Stimulated activated CD8-positive, alpha-beta memory T cell treated with anti-CD3 and anti-CD28 coated beads, Interleukin-15, amount 100 ng/mL, for 24 hours (primary cell): ENCODE measurements at places on chromosomes 13 and 19.

DNA sequence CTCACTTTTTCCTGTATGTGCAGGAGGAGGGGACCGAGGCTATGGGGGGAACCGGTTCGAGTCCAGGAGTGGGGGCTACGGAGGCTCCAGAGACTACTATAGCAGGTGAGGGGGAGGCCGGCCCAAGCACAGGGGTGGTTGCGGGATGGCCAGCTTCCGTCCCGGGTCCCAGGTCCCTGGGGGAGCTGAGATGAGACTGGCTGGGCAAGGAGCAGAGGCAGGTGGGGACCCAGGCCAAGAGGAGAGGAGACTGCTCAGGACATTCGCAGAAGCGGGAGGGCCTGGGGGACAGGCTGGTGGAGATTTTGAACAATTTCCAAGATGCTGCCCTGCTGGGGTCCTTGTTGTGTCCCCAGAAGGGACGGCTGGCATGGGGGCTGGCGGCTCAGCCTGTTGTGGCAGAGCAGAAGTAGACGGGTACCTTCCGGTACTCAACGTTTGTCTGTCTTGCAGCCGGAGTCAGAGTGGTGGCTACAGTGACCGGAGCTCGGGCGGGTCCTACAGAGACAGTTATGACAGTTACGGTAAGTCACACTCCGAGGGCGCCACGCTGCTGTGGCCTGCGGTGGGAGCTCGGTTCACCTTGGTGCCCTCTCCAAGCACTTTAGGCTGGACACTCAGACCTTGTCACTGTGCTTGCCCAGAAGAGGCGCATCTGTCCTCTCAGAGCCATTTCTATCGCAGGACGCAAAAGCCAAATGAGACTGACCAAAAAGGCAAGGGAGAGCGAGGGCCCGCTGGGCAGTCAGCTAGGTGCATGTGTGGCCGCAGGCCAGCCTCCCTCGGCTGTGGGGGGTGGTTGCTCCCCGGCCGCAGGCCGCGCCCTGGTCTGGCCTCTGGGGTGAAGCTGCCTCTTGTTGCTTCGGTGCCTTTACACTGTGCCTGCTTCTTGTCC is 2.6 kb downstream of the CIRBP start:
- no peak for DNase-seq

DNA sequence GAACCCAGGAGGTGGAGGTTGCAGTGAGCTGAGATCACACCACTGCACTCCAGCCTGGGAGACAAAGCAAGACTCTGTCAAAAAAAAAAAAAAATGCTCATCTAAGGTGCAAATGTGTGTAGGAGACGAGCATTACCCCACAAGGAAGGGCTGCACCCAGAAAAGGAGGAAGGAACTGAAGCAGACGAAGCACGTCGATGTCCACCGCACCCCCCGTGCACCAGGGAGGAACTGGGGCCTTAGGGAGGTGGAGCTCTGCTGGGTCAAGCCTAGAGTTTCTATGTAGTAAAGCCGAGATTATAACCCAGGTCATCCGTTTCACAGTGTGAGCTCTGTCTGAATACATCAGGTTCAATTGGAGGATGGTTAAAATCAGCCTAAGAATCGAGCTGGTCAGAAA is 1.1 kb downstream of the VSTM1 start:
- DNase-seq, result no peak

DNA sequence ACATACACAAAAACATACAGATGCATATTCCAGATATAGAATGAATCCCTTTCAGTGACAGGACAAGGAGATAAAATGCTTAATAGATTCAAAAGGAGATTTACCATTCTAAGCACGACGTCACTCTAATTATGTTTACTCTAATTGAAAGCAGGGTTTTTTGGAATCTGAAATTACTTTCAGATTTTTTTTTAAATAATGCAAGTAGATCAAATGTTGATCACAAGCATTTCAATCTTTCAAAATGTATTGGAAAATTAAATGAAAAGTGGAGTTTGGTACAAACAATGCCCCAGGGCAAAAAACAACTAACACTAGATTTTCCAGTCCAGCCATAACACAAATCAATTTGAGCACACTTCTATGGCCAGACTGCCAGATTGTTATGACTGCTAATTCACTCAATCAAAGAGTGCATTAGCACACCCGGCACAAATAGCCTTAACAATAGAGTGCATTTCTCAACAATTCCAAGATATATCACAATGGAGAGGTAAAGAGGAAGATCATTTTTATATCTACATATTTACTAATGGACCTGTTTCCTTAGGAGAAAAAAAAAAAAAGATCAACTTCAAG is 4.3 kb upstream of the DACH1 start:
- no peak for DNase-seq

- DNase-seq, result no peak
Observed at GRCh38 chr19:38714354-38714778, 29.9 kb downstream of the CAPN12 start.

- DNase-seq, result no peak
Observed at GRCh38 chr19:33395561-33396550, 22.3 kb downstream of the CEBPG start.

DNA sequence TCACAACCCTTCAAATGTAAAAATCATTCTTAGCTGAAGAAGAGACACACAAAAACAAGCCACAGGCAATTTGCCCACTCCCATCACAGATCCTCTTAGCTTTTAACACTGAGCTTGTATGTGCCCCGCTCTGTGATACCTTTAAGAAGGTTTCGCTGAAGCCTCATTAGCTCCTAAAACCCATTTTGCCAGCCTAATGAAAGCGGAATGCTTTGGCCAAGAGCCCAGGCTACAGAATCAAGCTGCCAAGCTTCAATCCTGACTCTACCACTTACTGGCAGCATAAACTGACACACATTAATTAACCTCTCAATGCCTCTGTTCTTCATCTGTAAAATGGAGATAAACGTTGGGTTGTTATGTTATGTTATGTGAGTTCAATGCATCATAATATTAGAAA is 10.5 kb downstream of the ZNF112 start:
- DNase-seq, result no peak

DNA sequence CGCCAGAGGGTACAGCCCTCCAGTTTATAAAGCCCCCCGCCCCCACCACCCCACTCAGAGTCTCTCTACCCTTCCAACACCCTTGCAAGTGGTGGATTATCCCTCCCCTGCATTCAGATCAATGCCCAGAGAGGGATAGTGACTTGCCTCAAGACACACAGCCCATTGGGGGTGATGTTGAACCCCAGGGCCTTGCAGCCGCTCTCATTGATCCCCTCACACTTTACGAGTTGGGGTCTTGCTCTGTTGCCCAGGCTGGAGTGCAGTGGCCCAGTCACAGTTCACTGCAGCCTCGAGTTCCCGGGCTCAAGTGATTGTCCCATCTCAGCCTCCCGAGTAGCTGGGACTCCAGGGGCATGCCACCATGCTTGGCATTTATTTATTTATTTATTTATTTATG is 11.2 kb downstream of the TLE2 start:
- no peak for DNase-seq

GRCh38 chr13:24152292-24153214 is 8.0 kb upstream of the SPATA13 start:
- DNase-seq, result no peak

DNA sequence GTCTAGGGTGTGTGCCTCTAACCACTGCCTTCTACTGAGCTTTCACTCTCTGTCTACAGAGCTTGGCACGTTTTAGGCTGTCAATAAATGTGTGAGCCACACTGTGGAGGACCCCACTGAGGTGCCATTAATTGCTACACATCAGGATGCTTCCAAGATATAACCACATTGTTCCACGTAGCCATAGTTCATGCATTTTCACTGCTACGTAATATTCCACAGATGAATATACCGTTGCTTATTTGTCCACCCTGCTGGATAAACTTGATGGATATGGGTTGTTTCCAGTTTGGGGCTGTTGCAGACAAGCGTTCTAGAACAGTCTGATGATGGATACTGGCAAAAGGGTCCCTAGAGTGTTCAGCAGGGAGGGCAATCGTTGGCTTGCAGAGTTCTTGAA is 11.3 kb upstream of the NUMBL start:
- no peak for DNase-seq

DNA sequence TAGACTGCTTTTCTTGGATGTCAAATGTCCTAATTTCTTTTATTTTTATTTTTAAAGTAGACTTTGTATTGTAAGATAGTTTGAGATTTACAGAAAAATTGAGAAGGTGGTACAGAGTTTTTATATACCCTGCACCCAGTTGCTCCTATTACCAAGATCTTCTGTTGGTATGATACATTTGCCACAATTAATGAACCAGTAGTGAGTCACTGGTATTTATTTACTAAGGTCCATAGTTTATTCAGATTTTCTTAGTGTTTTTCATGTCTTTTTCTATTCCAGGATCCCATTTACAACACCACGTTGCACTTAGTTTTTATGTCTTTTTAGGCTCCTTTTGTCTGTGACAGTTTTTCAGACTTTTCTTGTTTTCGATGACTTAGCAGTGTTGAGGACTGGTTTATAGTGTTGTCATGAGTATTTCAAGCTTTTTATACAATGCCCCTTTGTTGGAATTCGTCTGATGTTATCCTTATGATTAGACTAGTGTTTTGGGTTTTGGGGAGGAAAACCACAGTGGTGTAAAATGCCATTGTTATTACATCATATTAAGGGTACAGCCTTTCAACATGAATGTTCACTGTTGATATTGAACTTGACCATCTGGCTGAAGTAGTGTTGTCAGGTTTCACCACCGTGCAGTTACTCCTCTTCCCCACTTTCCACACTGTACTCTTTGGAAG is 35.9 kb downstream of the COG3 start:
- no peak for DNase-seq

DNA sequence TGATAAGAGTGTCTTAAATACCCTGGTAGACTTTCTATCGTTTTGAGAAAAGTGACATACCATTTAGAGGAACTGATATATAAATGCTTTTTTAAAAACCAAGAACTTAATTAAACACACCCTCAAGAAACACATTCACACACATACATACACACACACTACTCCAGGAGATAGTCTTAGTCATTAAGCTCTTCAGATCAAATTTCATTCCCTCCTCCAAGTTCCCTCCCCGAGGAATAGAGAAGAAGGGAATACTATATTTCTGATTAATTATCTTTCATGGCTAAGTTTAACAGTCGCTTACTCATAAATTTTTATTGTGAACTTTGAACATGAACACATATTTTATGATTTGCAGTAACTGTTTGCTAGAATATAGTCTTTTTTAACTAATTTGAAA is 1109.5 kb downstream of the SLITRK1 start:
- no peak for DNase-seq

DNA sequence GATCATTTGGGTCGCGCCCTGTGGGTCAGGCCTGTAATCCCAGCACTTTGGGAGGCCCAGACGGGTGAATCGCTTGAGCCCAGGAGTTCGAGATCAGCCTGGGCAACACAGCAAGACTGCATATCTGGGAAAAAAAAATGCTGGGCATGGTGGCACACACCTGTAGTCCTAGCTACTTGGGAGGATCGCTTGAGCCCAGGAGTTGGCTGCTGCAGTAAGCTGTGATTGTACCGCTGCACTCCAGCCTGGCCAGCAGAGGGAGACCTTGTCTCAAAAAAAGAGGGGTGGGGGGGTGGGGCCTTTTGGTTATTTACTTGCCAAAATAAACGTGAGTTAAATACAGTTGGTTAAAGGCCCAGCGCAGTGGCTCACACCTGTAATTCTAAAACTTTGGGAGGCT is 9.8 kb upstream of the ZNF544 start:
- no peak for DNase-seq

DNA sequence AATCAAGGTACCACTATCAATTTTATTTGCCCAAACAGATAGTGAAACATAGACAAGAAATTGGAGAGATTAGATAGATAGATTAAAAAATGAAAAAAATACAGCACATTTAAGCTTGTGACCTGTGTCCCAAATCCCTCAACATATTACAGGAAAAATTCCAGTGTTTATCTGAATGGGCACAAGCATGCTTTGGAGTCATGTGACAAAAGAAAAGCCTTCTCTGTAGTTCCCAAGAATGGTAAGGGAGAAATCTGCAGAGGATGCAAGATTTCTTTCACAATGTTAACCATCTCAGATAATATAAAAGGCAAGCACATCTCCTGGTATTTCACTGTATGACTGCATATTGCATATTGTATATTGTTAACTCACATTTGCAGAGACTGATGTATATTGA is 168.0 kb downstream of the PCDH9 start:
- no peak for DNase-seq

DNA sequence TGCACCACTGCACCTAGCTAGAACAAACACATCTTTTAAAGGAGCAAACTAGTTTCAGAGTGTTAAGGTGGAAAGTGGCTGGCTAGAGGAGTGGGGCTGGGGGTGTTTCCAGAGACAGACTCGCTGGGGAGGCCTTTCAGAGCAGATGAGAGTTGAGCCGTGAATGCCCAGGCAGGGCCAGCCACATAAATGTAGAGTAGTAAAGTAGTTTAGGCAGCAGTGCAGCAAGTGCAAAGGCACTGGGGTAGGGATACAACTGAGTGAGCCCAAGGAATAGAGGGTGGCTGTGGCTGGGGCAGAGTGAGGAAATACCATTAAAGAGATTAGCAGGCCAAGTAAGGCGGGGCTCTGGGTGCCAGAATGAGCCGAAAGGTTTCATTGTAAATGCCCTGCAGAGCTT is 72.0 kb downstream of the ALOX5AP start:
- no peak for DNase-seq

DNA sequence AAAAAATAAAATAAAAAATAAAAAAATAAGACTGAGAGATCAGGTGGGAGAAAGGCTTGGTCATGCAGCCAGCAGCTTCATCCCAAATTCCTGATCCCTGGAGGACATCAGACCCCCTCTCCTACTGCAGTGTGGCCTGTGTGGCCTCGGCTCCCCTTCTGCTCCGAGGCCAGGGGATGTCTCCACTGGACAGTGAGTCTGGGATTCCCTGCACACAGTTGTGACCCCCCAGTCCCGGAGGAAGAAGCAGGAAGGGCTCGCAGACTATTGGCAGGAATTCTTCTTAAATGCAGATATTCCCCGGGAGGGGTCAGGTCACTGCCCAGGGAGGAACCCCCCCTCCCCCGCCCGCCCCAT is 41.9 kb downstream of the ZNF627 start:
- no peak for DNase-seq

GRCh38 chr13:73985783-73986182 is 148.4 kb downstream of the KLF12 start:
- DNase-seq, result no peak

DNA sequence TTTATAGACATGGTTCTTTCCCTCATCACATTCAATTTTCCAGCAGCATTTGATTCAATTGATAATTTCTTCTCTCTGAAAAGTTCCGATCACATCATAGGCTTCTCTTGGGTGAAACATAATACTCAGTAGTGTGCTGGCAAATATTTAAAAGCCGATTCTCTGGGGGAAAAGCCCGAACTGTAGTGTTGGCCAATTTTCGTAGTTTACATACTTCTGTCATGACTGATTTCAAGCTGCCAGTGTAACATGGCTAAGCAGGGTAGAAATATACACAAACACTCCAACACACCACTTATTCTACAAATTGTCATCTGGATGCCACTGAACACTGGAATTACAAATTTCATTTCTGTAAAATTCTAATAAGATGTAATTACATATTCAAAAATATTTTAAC is 56.1 kb upstream of the FREM2 start:
- no peak for DNase-seq
